Kidney epithelial cell (primary cell): ENCODE measurements at places on chromosomes 4 and X.
A peak's percentile ranks its signal among the peaks of the same experiment; 100 is the strongest.

GRCh38 chrX:16855363-16856075 lies 14.6 kb downstream of the RBBP7 start:
- no peak for DNase-seq

- no peak for DNase-seq
These were observed 24.9 kb downstream of the ALPK1 start for GRCh38 chr4:112321776-112322684.

DNA sequence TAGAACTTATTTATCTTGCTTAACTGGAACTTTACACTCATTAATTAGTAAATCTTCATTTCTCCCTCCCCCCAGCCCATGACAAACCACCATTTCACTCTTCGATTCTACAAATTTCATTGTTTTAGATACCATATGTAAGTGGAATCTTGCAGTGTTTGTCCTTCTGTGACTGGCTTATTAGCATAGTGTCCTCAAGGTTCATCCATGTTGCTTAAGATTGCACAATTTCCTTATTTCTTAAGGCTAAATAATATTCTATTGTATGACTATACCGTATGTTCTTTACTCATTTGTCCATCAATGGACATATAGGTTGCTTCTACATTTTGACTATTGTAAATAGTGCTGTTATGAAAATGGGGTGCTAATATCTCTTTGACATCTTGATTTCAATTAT lies 24.5 kb upstream of the RNF212 start:
- no peak for DNase-seq

DNA sequence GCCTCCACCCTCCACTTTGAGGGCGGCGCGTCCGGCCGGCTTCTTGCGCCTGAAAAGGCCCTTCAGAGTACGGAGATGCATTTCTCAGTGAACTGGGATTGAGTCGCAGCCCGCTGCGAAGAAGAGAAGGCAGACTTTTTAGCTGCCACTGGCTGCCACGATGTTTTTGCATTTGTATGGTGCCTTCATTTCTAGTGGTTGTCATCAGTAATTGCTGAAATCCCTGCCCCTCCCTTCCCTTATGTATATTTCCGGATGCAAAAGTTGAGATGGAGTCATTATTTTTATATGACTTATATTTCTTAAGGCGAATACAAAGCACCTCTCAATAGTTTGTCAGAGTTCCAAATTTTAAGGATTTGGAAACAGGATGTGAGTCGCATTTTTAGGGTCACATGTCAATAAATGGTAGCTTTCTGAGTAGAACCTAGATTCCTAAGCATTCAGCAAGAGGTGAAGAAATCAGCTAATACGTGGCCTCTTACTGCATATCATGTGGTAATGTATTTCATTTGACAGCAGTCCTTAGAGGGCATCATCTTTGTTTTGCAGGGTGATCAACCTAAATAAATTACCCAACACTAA lies 658 bp downstream of the ATP6AP2 start:
- DNase-seq, result no peak

DNA sequence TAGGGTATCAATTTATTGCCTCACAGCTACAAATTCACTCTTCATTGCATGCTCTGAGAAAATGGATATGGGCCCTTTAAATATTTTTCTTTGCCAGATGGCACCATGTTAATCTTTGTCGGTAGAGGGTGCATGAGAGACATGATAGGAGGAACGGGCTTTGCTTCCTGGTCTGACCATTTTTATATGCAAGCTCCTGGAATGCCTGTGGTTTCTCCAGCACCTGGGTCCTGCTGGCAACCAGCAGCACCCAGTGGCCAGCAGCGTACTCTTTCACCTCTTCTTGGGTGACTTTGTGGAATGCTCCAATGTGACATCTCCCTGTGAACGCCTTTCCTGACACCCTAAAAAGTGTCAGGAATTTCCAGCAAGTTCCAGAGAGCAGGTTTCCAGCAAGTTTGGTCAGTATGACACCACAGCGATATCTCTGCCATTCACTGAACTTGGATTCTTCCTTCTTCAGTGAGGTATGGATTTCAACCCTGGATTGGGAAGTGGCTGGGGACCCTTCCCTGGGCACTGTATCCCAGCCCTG lies 140.3 kb upstream of the PGRMC2 start:
- DNase-seq, result peak; percentile 82

GRCh38 chrX:139881130-139881529 lies 51.7 kb downstream of the ATP11C start:
- DNase-seq, result peak; percentile 4

GRCh38 chr4:146349306-146349705 lies 135.0 kb downstream of the REELD1 start:
- DNase-seq, result no peak

DNA sequence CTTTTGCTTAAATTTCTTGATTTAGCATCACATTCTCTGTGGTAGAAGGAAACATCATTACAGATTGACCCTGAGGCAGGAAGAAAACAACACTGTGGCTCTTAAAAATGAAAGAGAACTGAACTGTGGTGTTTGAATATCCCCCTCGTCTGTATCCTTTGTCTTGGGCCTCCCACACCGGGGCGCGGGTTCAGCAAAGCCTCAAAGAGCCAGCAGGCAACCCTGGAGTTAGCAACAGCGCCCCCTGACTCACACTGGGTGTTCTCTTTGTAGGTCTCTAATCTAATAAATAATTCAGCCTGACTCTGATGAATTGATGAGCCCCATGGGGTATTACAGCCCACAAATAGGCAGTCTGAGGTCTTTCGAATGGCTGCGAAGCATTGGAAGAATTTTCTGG lies 46.1 kb upstream of the CTSO start:
- DNase-seq, result no peak

GRCh38 chr4:89682808-89683207 lies 154.2 kb downstream of the SNCA start:
- no peak for DNase-seq

- DNase-seq, result no peak
These were observed 81.4 kb downstream of the DOCK11 start for GRCh38 chrX:118577041-118577440.

DNA sequence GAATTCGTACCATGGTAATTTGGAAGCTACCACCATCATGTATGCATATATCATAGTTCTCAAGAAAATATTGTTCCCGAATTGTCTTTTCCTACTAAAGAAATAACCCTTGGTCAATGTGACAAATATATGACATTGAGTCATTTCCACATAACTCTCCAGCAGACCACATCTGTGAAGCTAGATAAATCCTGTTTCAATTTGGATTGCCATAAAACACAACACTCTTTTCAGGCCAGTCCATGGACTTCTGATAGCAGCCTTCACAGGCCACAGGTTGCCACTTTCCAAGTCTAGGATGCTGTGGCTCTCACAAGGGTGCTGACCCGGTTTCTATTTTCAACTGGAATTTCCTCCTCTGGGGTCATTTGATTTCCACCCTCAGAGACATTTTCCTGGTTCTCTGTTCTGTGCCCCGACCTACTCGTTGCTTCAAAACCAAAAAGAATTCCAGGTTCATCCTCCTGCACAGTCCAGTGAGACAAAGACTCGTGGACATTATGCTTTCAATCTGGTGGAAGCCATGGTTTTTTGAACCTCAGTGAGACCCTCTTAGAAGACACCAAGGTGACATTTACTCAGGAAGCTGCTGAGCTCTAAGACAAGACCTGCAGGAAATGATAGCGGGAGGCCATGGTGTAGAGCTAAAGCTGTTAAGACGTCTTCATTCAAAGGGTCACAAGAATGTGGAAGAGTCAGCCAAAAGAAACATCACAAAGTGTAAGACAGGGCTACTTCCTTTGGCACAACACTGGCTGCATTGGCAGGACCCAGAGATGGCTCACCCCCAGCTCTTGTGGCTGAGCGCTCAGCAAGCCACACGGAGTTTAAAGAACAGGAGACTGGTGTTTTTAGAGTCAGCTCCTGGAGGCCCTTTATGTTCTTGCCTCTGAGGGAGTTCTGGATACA lies 119.8 kb downstream of the AMELX start:
- DNase-seq, result no peak

DNA sequence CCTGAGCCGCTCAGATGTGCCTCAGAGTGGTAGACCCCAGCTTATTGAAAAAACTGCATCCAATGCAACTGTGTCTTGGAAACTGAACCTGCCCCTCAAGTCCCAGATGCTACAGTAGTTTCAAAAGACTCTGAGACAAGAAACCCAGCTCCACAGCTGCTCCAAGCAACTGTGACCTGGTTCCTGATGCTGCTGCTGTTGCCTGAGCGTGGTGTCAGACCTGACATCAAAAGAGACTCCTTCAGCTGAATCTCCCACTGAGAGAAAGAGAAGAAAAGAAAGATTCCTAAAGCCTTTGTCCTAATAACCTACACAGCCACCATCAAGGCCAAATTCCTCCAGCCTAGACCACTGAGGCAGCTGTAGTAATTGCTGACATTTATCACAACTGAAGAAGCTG lies 630.1 kb downstream of the STIM2 start:
- DNase-seq, result no peak

DNA sequence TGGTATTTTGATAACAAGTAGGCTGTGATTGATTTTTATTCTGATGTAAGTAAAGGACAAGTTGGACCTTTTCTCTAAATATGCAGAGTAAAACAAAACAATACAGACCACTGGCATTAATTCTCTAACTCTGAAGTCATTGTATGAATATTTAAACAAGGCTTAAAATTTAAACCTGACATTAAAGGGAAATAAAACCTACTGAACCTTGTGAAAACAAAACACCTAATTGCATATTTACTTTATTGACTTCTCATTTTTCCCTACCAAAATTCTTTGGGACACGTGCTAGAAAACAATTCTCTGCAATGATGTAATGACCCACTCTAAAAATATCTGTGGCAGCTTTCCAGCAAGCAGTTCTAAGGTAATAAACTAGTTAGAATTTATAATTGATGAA lies 369.7 kb upstream of the TRAM1L1 start:
- no peak for DNase-seq

DNA sequence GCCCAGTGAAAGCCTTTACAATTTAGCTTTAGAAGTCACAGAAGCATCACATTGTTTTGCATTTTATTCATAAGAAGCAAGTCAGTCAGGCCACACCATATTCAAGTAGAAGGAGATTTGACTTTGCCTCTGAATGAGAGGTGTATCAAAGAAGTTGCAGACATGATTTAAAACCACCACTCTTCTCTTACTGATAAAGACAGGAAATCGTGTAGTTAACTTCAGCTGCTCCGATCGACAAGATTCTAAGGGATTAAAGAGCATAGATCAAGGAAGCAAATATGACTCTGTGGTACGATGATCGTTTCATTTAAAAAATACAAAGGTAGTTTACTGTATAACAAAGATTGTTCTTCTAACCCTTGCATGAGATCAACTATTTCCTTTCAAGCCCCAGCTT lies 328.0 kb upstream of the PPP1R2C start:
- no peak for DNase-seq

DNA sequence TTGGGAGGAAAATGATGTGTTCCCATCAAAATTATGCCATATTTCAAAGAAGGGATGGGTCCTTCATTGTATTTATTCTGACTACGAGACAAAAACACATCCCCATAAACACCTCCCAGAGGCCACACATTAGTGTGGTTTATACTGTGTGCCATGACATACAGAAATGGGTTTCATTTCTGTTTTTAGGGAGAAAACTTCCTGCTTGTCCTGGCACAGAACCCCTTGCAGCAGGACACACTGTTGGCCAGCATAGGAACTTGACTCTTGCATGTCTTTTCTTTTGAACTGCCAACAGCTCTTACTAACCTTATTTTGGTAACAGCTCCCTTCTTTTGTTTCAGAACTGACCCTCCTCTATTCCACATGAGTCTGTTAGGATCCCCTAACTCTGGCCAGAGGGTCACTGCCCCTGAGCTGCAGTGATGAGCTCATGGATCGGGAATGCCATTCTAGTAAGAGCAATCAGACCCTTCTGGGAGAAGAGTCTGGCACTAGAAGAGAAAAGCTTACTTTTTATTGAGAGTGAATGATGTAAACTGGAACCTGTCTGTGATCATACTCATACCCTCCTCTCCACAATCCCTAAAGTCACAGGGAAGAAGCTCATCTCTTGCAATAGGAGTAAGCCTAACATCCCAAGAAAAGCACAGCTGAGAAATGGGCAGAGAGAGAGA lies 86.4 kb downstream of the SMIM20 start:
- no peak for DNase-seq

GRCh38 chr4:179585761-179586160 lies 2143.5 kb upstream of the AGA start:
- DNase-seq, result no peak

DNA sequence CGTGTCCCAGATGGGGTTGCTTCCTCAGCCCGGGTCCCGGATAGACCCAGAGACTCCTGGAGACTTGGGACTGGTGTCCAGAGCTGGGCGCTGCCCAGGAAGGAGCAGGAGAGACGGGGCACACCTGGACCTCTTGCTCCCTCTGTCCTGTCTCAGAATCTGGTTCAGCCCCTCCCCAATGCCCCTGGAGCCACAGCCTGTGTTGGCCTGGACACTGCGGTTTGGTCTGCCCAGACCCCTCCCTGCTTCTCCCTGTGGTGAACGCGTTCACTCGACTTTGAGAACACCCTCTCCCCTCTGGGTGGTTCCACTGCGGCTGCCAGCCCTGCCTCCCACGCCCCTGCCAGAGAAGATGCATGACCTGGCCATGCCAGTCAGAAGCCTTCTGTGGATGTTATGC lies 111.1 kb downstream of the HMX1 start:
- DNase-seq, result no peak

- DNase-seq, result peak; percentile 29
These were observed 233.4 kb downstream of the TEX13A start for GRCh38 chrX:104987063-104987462.

GRCh38 chr4:164789047-164789446 lies 35.1 kb downstream of the SMIM31 start:
- no peak for DNase-seq

DNA sequence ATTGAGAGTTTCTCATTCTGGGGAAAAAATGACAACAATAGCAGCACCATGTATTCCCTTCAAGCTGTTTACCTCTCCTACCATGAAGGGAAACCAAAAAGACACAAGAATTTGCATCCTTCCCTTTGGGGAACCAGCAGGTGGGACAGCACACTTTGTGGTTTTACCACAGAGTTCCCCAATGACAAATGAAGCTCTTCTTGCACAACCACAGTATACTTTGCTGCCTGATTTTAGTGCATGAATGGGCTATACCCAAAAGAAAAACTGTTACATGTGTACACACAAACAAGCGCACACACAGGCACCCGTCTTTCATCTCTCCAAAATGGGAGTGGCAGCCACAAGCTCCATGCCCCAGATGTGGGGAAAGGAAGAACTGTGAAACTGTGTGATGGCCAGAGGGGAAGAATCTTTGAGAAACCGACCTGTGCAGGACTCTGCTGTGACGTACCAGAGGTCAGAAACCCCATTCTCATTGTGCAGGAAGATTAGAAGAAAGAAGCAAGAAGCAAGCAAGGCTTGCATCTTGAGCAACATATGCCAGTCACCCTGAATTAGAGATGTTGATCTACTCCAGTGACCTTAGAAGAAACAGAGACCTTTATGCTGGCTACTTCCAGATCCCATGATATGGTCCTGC lies 2.7 kb upstream of the MAML3 start:
- no peak for DNase-seq
